ENCODE measurements at places on chromosomes 5 and 9. TPM values are rescaled to one million over a fixed set of nuclear protein-coding genes. Genes with fewer than 3 reads are reported as not detected.

GRCh38 chr5:77423022-77423750 is 68.9 kb downstream of the WDR41 start:
- H3K36me3 ChIP-seq, result no peaks in the 10 kb centered on the region
- no peaks in the 10 kb centered on the region for H3K4me1 ChIP-seq
- DNase-seq, result no peak
- no peak overlapping the region for H3K4me3 ChIP-seq

- no peaks in the 10 kb centered on the region for H3K4me1 ChIP-seq
- H3K4me3 ChIP-seq, result no peak overlapping the region
- no peak for DNase-seq
- no peaks in the 10 kb centered on the region for H3K27me3 ChIP-seq
- no peak overlapping the region for H3K27ac ChIP-seq
These were observed 43.9 kb downstream of the NDUFS4 start for GRCh38 chr5:53604309-53604708.

- DNase-seq, result no peak
- no peaks in the 10 kb centered on the region for H3K36me3 ChIP-seq
- H3K4me1 ChIP-seq, result no peaks in the 10 kb centered on the region
- no peaks in the 10 kb centered on the region for H3K27me3 ChIP-seq
These were observed 11.9 kb downstream of the PDE6A start for GRCh38 chr5:149932445-149933350.

DNA sequence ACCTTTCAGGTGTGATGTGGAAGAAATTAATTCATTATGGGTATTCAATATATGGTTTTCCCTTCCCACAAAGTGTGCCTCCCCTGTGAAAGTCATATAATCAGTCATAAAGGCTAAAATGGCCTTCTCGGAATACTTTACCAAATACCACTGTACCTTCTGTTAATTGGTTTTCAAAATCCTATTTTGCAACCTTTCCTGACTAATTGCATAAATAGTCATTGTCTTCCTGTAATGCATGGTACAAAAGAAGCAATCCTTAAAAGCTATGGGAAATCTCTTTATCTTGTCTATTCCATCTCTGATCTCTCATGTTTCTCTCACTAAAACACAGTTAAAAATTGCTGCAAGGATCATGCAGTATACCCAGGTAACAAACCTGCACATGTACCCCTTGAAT is 44.3 kb upstream of the UGCG start:
- DNase-seq, result no peak
- no peaks in the 10 kb centered on the region for H3K4me1 ChIP-seq
- no peak overlapping the region for H3K27ac ChIP-seq
- H3K27me3 ChIP-seq, result no peaks in the 10 kb centered on the region

GRCh38 chr9:2623288-2624050 is 1.9 kb downstream of the VLDLR start:
- H3K4me1 ChIP-seq, result no peaks in the 10 kb centered on the region
- peak overlapping the region; percentile 63 for H3K27ac ChIP-seq
- DNase-seq, result peak; percentile 19
- no peaks in the 10 kb centered on the region for H3K27me3 ChIP-seq

Gene PLCXD3
- 3.8 TPM for total RNA-seq

- H3K4me3 ChIP-seq, result no peak within 1 kb of the TSS
- no peak for DNase-seq
- H3K27ac ChIP-seq, result no peak within 1 kb of the TSS
- peaks cover 2% of the 10 kb centered on the region for H3K4me1 ChIP-seq
- H3K36me3 ChIP-seq, result no peaks in the 10 kb centered on the region
- no peaks in the 10 kb centered on the region for H3K27me3 ChIP-seq
These were observed at the start of gene ADAMTS13 for GRCh38 chr9:133421615-133422542. TSS of gene ADAMTS13 (plus strand) at chr9:133422367. CDS start at chr9:133422444, 77 bp downstream.

Gene CARD9
- 3.0 TPM for total RNA-seq

- H3K4me1 ChIP-seq, result no peaks in the 10 kb centered on the region
- no peak for DNase-seq
- no peak overlapping the region for H3K4me3 ChIP-seq
These were observed 302.1 kb downstream of the CSNK1G3 start for GRCh38 chr5:123813937-123814624.

DNA sequence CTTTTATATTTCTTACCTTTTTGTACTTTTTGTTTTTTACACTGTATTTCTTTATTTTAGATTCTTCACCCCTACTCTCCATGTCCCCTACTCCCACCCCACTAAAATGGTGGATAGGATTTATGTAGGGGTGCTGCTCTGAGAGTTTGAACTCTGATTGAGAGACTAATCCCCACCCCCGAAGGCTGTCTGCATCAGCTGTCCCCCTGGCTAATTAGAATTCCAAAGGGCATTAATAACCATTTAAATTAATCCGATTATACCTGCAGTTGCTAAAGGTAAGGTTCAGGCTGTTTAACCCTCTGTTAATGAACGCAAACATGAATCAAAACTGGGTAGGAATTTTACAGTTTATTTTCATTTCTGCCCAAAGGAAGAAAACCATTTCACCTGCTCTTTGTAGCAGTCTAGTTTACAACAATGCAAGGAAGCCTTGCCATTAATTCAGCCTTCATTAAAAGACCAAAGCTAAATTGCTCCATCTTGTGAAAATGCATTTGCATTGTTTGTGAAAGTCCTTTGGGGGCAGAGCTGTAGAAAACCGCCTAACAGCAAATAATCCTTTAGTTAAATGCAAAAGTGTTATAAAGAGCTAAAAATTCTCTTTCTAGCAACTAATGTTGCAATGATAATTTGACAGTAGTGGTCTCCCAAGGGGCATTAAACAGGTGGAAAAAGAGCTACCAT is 71.2 kb downstream of the ZCCHC7 start:
- H3K27me3 ChIP-seq, result no peaks in the 10 kb centered on the region
- no peak overlapping the region for H3K4me3 ChIP-seq
- no peaks in the 10 kb centered on the region for H3K36me3 ChIP-seq
- no peak for DNase-seq

DNA sequence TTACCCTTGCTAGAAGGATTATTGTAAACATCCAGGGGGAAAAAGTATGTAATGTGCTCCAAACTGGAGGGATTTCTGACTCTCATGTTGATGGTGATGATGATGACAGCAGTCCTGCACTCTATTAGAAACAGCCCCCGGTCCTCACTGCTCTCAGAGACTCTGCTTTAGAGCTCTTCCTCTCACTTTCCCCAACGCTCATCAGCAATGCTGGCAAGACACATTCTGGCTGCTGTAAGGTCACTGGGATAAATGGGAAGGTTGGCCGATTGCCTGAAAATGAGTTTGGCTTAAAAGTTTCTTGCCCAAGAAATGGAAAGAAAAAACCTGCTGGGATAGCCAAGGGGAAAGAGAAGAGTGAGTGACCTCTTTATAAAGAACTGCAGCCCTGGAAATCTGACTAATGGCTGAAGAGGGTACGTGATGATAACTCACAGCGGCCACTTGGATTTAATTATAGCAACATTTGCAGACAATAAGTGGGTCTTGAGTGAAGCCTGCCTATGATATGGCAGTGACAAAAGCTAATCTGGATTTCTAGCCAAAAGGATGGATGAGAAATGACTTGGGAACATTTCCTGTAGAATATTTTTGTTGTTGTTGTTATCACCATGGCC is 235.8 kb downstream of the TMEM38B start:
- H3K36me3 ChIP-seq, result no peaks in the 10 kb centered on the region
- no peak overlapping the region for H3K27ac ChIP-seq
- no peaks in the 10 kb centered on the region for H3K4me1 ChIP-seq
- DNase-seq, result no peak
- no peaks in the 10 kb centered on the region for H3K27me3 ChIP-seq

DNA sequence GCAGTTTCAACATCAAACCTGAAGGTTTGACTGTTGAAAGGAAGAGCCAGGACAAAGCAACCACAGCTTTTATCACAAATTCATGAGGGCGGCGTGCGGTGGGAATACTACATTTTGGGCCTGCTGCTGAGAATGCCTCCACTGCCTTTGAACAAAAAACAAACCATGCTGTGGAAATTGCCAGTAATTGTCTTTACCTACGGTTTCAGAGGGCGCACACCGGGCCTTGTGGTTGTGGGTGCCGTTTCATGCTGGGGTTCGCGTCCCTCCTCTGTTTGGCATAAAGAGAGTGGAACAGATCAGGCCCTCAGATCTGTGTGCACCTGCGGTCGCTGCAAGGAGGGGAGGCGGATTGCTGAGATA is 27.6 kb upstream of the TCF7 start:
- no peaks in the 10 kb centered on the region for H3K27me3 ChIP-seq
- H3K4me3 ChIP-seq, result no peak overlapping the region
- no peaks in the 10 kb centered on the region for H3K4me1 ChIP-seq
- no peaks in the 10 kb centered on the region for H3K36me3 ChIP-seq
- no peak overlapping the region for H3K27ac ChIP-seq
- DNase-seq, result no peak

All from breast epithelium (tissue), 4 donors.